ENCODE measurements at places on chromosomes 3 and 15.

GRCh38 chr3:193737191-193737751 lies 144.3 kb downstream of the OPA1 start:
- DNase-seq = no peak

GRCh38 chr3:161576714-161577510 lies 80.3 kb downstream of the OTOL1 start:
- DNase-seq = peak; percentile 3

DNA sequence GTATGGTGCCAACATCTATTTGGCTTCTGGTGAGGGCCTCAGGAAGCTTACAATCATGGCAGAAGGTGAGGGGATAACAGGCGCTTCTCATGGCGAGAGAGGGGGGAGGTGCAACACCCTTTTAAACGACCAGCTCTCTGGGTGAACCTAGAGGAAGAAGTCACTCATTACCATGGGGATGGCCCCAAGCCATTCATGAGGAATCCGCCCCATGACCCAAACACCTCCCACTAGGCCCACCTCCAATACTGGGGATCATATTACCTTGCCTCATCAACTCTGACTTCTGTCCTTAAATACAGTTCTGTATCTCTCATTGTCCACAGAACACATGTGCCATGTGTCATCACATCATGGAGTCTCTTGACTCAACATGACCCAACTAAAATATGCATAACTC lies 37.5 kb upstream of the CLRN1 start:
- peak; percentile 3 for DNase-seq

- DNase-seq = no peak
Measured at GRCh38 chr3:58184309-58184981, 26.3 kb downstream of the DNASE1L3 start.

- DNase-seq = no peak
Measured at GRCh38 chr3:46389306-46389705, 17.6 kb downstream of the CCR5AS start.

DNA sequence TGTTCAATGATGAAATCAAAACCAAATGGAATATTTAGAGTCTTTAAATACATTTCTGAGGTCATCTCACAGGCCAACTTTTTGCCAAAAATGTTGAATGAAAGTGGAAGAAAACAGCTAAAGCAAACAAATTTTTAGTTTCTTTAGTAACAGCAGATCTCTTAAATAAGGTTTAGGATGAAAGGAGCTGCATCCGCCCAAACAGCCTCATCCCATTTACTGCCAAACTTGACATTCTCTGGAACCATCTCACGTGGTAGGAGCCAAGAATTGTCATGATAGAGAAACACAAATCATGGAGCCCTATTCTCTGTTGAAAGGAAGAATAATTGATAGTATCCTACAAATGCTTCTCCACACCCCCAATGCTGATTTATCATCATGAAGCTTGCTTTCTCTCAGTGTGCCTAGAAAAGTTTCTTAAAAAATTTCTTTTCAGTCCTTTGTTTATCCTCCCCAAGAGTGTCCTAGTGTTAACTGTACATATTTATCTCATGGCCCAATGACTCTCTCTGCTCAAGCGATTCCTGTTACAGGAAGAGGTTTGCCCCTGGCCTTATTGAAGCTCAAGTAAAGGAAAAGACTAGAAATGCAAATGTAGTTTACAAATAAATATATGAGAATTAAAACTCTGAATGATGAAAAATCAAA lies 23.4 kb downstream of the SLC9A9 start:
- peak; percentile 28 for DNase-seq

DNA sequence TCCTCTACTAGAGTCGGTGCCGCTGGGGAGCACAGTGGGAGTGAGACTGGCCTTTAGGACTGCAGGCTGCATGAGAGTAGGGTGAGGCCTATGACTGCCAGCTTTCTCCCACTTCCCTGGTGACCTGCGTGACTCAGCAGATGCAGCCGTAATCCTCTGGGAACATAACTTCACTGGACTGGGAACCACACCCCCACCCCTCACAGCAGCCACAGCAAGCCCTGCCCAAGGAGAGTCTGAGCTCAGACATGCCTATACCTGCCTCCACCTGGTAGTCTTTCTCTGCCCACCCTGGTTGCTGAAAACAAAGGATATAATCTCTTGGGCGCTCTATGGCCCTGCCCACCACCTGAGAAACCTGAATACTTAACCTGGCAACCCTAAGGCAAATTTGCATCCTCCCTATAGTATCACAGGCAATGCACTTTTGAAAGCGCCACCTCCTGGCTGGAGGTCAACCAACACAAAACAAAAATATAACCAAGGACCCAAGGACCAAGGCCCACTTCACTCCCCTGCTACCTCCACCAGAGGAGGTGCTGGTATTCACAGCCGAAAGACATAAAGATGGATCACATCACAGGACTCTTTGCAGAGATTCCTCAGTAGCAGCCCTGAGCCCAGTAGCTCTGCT lies 308.9 kb downstream of the CTNNB1 start:
- DNase-seq = peak; percentile 5

DNA sequence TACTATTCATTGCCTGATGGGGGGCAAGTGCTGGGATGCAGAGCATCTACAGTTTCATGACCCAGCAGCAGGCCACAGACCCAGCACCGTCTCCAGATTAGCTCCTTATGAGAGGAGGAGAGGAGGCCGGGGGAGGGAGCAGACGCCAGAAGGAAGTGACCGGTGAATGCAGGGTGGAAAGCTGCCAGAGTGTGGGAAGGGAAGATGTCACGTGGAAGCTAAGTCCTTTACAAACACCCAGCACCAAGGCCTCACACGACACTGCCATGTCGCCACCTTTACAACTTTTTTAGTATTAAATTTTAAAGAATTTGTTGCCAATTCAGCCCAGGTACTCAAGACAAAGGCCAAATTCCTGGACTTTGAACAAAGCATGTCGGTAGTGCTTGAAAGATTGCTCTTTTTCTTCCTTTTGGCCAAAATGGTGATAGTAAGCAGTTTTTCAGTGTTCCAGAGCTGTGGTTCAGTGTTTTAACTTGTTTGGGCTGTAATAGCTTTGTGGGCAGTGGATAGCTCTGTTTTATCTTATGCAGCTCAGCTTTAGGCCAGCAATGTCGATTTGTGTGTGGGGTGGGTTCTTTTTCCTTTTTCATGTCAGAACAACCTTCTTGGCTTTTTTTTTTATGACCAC lies 58.2 kb downstream of the ZBTB38 start:
- DNase-seq = peak; percentile 73

- DNase-seq = peak; percentile 66
Measured at GRCh38 chr3:184561913-184562877, 610 bp downstream of the EPHB3 start.

Measured in GM23248 (cell line).